T-helper 2 cell (primary cell): ENCODE measurements at places on chromosomes 4 and X.

GRCh38 chrX:135505351-135505750 lies 15.1 kb upstream of the INTS6L start:
- no peak for DNase-seq

- DNase-seq, result no peak
Observed at GRCh38 chrX:24424948-24425347, 40.1 kb upstream of the PDK3 start.

DNA sequence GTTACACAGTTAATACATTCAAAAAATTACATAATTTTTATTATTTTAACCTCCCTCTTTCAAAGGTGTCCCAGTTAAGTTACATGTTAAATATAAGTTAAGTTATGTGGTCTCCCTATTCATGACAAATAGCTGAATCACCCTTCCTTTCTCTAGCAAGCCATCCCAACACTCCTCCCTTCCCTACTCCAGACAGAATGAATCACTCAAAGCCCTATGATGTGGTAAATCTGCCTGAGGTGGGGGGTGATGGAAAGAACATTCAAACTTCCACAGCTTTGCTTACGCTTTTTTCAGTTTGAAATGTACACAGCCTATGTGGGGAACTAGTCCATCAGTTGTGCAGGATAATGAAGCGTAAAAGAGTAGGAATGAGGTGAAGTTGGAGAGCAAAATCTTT lies 90.2 kb downstream of the CXCL13 start:
- DNase-seq, result no peak

DNA sequence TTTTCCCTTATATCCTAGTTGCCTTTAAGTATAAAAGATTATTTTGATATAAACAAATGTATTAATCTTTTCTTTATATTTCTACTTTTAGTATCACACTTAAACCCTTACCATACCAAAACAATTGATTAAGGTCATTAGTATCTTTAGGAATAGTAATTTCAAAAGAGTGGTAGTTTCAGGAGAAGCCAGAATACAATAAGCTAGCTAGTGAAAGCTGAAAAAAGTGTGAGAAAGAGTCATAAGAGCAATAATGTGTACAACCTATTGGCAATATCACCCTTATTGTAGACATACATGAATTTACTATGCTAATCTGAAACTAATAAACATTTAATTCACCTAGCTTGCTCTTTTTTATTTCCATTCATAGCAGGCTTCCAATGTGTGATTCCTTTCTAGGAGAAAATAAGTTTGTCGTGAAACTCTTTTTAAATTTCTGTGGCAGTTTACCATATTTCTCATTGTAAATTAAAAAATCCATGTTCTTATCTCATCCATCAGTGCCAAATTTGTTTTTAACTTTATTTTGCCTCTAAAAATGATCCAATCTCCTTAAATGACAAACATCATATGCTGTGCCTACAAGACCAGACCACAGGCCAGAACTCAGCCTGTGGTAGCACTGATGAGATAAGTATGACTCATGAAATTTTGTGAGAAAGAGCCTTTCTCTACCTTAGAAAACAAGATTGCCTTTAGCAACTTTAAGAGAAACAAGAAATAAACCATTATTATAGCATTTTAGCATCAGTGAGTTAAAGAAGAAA lies 8.1 kb downstream of the NEK1 start:
- DNase-seq, result no peak
